DMS 273 treated with DMSO at 0.1 percent for 48 hours (cell line): ENCODE measurements at places on chromosomes 1 and 21.

- DNase-seq = no peak
Observed at GRCh38 chr21:41435706-41436105, 9.7 kb downstream of the MX1 start.

- DNase-seq = no peak
Observed at GRCh38 chr1:39944410-39945112, 10.4 kb upstream of the MFSD2A start.

GRCh38 chr1:184682956-184683355 lies 71.7 kb downstream of the EDEM3 start:
- DNase-seq = no peak

GRCh38 chr1:146021622-146022402 lies at the start of gene HJV:
HJV (minus strand) TSS chr1:146021735; CDS start chr1:146020231, 1,504 bp downstream.
- DNase-seq = no peak

GRCh38 chr1:244843148-244843978 lies 7.9 kb downstream of the COX20 start:
- DNase-seq = no peak

- DNase-seq = no peak
Observed at GRCh38 chr1:190179817-190180216, 297.8 kb downstream of the BRINP3 start.

DNA sequence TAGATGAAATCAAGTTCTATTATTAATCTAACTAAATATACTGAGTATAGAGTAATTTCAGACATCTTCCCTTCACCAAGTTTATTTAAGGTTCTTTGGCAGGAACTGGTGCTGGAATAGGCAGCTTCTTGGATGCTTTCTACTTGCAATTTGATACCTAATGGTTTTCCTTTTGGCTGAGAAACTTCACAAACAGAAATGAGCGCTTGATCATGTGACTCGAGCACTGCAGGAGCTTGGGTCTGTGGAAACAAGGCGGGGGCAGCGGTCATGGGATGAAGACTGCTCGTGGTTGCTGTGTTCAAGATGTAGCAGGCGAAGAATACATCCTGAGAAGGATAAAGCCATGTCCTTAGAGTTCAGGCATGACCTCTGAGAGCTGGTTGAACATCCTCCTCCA lies 136.8 kb downstream of the PTPRC start:
- no peak for DNase-seq

DNA sequence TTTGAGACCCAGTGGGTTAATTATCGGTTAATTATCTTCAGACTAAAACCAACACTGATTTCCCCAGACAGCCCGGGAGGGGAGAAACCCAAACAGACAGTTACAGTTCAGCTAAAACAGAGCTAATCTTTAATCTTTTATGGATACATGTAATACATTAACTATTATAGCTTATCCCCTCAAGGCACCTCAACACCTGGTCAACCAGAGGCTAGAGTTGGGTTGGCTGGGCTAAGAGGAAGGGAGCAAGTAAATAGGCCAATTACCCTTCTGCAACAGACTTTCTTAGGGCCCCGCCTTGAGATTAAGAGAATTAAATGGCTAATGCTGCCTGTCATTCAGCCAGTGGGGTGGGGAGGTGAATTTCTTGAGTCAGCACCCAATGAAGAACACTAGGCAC lies 6.6 kb upstream of the MED18 start:
- DNase-seq = no peak

GRCh38 chr1:230123280-230124185 lies 56.5 kb downstream of the GALNT2 start:
- DNase-seq = no peak

GRCh38 chr1:44819196-44819607 lies 10.9 kb downstream of the BTBD19 start:
- DNase-seq = peak; percentile 78

GRCh38 chr1:92262516-92262915 lies 36.3 kb downstream of the GLMN start:
- DNase-seq = no peak

DNA sequence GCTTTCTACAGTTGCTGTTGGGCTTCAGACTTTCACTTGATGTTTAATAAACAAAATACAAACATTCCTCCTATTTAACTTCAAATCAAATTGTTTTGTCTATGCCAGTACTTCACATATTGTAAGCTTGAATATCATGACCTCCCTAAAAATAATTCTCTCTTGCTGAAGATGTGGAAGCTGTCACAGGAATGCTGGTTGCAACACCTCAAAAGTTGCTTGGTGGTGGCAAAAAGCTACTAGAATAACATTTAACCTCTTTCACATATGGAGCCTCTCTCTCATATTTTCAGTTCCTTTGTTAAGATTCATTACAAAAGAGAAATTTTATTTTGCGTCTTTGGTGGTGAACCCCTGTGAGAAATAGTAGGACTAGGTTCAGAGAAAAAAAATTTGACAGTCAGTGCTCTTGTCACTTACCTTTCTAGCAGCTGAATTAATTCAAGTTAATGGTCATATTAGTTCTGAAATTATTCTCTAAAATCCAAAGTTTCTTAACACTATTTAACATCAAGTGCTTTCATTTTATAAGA lies 25.5 kb upstream of the F13B start:
- no peak for DNase-seq

DNA sequence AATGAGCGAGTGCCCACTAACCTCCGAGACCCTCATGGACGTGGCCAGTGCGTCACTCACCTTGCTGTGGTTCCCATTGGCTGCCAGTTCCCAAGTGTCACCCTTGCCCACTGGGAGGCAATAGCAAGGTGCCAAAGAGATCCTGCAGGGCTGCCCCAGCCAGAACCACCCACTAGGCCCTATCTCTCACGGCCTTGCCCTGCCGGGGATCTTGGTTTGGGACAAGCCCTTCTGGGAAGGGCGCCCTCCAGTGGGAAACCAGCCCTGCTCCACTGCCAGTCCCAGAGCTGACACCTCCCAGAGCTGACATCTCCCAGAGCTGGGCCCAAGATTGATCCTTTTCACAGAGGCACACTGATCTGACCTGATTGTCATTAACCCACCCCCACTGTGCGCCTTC lies 2.1 kb upstream of the SELENON start:
- DNase-seq = no peak

DNA sequence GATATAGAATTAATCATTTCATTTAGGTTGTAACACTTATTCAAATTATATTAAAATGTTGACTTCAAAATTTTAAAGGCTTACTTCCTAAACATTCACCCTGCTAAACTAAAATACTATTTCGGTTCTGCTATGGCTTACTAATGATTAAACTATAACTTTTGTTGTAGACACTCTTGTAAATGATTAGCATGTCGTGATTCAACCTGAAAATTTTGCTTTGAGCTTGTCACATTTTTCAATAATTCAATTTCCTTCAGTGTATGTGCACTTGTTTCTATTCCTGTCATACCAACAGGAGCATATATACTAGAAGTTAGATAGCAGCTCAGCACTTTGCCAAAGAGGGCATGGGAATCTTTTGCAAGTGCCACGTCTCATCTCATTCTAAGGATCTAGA lies 1018.8 kb downstream of the AMY1C start:
- DNase-seq = no peak

DNA sequence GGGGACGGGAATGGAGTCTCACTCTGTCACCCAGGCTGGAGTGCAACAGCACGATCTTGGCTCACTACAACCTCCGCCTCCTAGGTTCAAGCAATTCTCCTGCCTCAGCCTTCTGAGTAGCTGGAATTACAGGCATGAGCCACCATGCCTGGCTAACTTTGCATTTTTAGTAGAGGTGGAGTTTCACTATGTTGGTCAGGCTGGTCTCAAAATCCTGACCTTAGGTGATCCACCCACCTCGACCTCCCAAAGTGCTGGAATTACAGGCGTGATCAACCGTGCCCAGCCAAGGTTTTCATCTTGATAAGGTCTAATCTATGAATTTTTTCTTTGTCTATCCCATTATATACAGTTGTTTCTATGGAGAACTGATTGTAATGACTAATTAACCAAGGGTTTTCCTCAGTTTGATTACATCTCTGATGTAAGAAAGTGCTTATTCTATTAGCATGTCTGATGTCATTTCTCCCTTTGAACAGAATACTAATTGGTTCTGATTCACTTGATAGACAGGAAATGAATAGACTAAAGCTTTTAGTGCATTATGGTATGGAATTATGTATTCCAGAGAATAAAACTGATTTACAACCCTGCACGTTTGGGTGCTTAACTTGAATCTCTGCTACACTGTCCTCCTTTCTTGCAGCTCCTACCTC lies 11.9 kb downstream of the PACC1 start:
- no peak for DNase-seq

DNA sequence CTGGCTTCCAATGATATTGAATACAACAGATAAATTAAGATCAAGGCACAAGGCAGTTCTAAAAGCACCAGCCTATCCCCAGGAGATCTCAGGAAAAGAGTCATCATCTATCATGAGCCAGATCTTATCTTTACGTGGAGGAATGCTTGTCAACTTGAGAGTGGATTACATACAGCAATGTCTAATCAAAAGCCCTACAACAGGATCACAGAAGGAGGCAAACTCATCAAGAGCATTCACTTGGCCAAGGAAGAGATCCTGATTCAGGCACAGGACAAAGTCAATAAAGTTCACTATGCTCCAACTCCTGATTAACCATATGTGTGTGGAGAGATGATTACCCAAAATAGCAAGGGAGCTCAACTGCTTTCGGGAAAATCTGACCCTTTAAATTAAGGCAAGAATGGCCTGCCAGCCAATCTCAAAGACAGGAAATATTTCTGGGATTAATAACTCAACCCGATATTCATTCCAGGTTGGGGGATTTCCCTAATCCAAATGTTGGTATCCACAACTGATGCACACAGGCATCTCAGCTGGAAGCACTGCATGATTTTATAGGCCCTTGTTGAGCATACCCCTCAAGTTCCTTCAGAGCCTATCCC lies 33.7 kb downstream of the TBX15 start:
- DNase-seq = no peak

- no peak for DNase-seq
Observed at GRCh38 chr1:188888386-188888785, 1589.3 kb downstream of the BRINP3 start.

GRCh38 chr1:60952612-60953111 lies 129.7 kb upstream of the NFIA start:
- DNase-seq = peak; percentile 66

GRCh38 chr1:6045561-6045960 lies at the start of gene KCNAB2:
KCNAB2 (plus strand) TSS chr1:6045888; CDS start chr1:6051537, 5,649 bp downstream.
- DNase-seq = no peak

DNA sequence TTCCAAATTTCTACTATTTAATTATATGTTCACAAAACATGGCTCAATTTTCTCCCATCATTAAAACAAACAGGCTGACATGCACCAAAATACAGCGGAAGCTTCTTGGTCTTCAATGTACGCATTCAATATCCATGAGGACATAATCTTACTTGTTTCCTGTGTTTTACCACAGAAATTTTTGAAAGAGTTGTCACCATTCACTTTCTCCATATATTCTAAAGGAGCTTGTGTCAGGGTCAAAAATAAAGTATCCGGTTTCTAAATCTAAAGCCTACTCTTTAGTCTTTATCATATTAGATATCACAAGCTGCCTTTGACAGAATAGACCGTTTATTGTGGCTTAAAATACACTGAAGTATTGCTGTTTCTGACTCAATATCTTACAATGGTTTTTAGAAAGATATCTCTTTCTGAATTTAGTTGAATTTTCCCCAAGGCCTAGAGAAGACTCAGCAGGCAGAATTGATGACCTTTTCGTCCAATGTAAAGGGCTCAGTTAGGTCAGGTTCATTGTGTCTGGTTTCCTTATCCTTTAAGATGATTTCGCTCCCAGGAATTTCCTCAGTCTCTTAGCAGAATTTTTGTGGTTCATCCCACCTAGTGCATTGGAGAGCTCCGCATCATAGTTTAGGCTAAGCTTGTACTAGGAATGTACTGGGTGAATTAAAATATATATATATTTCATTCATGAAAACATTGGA lies 717.2 kb downstream of the NCAM2 start:
- no peak for DNase-seq

DNA sequence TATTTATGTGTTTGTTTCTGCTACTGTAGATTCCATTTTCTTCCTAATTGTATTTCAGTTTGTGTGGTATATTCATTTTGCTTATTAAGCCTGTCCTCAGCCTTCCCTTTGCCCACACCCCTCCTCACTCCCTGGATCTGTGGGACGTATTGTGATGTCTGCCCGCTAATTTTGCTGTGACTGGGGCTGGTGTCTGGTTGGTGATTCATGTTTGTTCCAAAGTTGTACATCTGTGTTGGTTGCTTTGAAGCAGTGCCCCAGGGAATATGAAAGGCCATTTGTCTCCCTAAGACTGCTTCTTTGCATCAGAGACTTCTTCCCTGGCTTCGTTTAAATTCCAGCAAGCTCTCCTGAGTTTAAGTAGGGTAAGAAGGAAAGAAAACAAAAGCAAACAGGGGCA lies 289.5 kb upstream of the SGIP1 start:
- DNase-seq = no peak

- DNase-seq = no peak
Observed at GRCh38 chr1:196121181-196121580, 487.1 kb downstream of the KCNT2 start.

DNA sequence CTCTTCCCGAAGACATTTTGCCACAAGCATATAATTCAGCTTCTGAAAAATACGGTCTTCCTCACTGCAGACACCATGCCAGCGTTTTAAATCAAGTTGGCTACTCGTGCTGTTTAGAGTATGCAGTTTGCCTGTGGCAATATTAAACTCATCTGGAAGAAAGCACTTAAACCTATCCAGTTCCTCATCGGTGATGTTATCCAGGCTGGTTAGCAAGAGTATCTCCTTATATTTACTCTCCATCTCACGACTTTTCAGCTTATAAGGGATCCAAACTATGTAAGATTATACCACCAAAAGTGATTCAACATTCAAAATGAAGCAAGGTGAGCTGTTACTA lies 9.7 kb upstream of the IFI16 start:
- DNase-seq = no peak

DNA sequence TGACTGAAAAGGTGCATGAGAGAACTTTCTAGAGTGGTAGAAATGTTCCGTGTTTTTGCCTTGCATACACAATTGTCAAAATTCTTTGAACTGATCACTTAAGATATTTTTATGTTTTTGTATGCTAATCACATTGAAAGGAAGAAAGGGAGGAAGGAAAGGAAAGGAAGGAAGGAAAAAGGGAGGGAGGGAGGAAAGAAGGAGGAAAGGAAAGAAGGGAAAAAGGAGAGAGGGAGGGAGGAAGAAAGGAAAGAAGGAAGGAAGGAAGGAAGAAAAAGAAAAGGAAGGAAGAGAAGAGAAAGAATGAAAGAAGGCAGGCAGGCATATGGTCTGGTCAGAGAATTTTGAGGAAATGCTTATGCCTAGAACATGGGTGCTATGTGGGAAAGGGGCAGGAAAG lies 68.4 kb upstream of the PGBD5 start:
- no peak for DNase-seq

GRCh38 chr1:218066332-218066731 lies 218.8 kb upstream of the RRP15 start:
- no peak for DNase-seq

- no peak for DNase-seq
Observed at GRCh38 chr21:41766883-41767605, at the start of gene RIPK4. RIPK4 (minus strand) TSS chr21:41767052; CDS start chr21:41767041, 11 bp downstream.

DNA sequence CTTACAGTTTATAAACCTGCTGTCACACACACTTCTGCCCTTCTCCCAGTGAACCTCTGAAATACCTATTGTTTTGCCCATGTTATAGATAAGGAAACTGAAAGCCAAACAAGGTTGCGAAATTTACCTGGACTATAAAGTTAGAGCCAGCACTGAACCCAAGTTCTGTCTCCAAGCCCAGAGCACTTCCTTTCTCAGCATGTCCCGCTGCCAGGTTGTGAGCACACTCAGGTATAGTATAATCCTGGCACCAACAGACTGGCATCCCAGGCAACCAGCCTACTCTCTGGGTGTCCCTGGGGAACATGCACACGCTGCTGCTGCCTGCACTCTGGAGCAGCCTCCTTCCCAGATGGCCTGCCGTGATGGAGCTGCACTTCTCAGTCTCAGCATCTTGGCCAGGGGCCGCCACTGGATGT lies 45.1 kb downstream of the PGBD5 start:
- peak; percentile 73 for DNase-seq
